ENCODE measurements at places on chromosomes 5 and 9. TPM values are rescaled to one million over a fixed set of nuclear protein-coding genes. Genes with fewer than 3 reads are reported as not detected.

SLC36A2 gene
- not detected for total RNA-seq

SPINK6 gene
- not detected for total RNA-seq

ANKRD34B gene
- 0.97 TPM for total RNA-seq

DNA sequence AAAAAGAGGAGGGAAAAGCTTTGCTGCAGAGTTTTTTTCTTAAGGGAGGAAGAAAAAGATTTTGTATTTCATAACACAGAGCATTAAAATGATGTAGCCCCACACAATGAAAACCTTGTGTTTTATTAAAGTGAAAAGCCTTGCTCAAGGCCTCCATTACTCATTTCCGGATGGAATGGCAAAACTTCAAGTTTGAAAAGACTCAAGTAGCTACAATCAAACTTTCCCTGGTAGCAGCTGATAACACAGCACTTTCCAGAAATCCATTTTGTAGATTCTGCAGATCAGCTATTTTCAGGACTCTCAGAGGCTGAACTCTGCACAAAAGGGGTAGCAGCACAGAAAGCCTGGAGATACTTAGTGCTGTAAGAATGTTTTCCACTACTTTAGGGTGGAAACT lies 374.8 kb downstream of the NFIB start:
- no peak overlapping the region for H3K4me3 ChIP-seq
- no peaks in the 10 kb centered on the region for H3K4me1 ChIP-seq
- no peaks in the 10 kb centered on the region for H3K27me3 ChIP-seq
- no peak for DNase-seq
- no peaks in the 10 kb centered on the region for H3K36me3 ChIP-seq

DNA sequence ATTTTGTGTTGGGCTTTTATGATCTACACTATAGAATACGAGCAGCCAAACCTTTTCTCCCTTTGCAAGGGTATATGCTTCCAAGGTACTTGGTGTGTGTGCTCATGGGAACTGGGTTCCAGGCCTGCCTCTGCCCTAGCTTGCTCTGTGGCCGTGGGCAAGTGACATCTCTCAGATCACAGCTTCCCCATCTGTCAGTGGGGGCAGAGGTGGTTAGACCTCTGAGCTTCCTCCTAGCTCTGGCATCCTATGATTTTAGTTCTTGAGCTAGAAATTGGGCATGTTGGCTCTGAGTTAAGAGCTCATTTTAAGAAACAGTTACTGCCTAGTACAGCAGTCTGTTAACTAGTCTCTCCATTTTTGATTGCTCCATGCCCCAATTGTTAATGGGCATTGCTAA lies 12.5 kb upstream of the CCNJL start:
- H3K4me1 ChIP-seq = no peaks in the 10 kb centered on the region
- no peak overlapping the region for H3K27ac ChIP-seq
- no peaks in the 10 kb centered on the region for H3K27me3 ChIP-seq
- DNase-seq = no peak
- H3K36me3 ChIP-seq = no peaks in the 10 kb centered on the region

DNA sequence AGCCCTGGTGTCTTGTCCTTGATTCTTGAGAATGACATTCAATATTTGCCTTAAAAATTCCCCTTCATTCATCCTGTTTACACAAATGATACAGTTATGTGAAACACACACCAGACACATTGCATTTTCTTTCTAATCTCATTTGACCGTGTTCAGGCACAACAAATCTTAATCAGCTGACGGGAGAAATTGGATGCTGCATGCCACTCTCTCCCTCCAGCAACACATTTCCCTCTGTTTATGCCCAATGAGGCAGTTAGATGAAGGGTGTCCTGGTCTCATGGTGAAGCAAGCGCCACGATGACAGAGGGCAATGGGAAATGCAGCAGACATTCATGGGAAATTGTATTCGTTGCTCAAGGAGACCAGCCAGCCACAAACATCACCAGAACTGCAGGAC lies 3.2 kb upstream of the FGF1 start:
- H3K27ac ChIP-seq = no peak overlapping the region
- H3K4me3 ChIP-seq = no peak overlapping the region
- H3K27me3 ChIP-seq = no peaks in the 10 kb centered on the region
- no peaks in the 10 kb centered on the region for H3K36me3 ChIP-seq
- no peak for DNase-seq

GRCh38 chr5:128254789-128255188 lies 171.2 kb downstream of the SLC12A2 start:
- no peaks in the 10 kb centered on the region for H3K36me3 ChIP-seq
- H3K27me3 ChIP-seq = no peaks in the 10 kb centered on the region
- H3K4me3 ChIP-seq = no peak overlapping the region
- no peak overlapping the region for H3K27ac ChIP-seq

DNA sequence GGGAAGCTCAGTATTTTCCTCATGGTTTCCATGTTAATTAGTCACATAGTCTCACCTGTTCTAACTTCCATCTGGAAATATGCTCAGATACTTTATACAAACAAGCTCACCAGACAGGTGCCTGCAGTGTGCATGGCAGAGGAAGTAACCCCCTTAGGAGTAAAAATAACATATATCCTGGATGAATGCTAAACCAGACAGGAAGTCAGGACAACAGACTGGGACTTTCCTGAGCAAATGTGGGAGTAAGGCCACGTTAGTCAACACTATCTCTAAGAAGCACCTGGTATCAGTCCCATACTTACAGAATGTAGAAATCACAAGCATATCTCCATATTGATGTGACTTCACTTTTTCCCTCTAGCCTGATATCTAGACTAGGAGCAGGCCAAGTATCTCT lies 128.4 kb downstream of the SEC61B start:
- DNase-seq = no peak
- H3K36me3 ChIP-seq = no peaks in the 10 kb centered on the region
- no peaks in the 10 kb centered on the region for H3K27me3 ChIP-seq
- no peak overlapping the region for H3K4me3 ChIP-seq

DNA sequence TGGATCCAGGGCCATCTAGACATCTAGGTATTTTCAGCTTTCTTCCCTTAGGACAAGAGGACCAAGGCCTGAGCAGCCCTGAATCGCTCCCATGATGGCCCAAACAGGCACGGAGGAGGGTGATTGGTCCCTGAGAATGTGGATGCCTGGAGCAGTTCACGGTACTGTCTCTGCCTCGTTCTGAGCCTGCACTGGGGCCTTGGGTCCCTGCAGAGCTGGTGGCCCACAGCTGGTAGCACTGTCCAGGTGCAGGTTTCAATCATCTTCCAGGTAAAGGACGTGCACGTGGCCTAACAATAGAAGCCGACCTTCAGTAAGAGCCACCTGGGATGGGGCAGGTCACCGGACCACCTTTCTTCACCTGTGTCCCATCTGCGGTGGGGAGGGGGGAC lies 19.4 kb upstream of the FCN1 start:
- H3K27ac ChIP-seq = no peak overlapping the region
- H3K27me3 ChIP-seq = peaks cover 25% of the 10 kb centered on the region
- H3K4me1 ChIP-seq = peaks cover 23% of the 10 kb centered on the region
- DNase-seq = peak; percentile 64
- H3K4me3 ChIP-seq = no peak overlapping the region
- H3K36me3 ChIP-seq = no peaks in the 10 kb centered on the region

DNA sequence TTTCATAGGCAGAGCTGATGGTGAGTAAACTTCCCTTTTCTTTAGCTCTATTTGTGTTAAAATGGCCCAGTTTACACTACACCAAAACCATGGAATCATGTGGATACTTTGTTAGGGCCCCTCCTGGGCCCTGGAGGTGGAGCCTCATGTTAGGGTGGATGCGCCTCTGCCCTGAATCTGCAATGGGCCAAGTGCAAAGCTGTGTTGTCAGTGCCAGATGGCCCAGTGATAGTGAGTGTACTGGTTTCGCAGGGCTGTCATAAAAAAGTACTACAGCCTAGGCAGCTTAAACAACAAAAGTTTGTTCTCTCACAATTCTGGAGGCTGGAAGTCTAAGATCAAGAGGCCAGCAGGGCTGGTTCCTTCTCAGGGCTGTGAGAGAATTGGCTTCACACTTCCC lies 64.8 kb downstream of the HSPA4 start:
- H3K4me3 ChIP-seq = no peak overlapping the region
- no peak overlapping the region for H3K27ac ChIP-seq
- no peak for DNase-seq
- no peaks in the 10 kb centered on the region for H3K36me3 ChIP-seq
- no peaks in the 10 kb centered on the region for H3K4me1 ChIP-seq

- DNase-seq = no peak
- no peaks in the 10 kb centered on the region for H3K4me1 ChIP-seq
- H3K27ac ChIP-seq = no peak overlapping the region
- no peaks in the 10 kb centered on the region for H3K27me3 ChIP-seq
- H3K4me3 ChIP-seq = no peak overlapping the region
- H3K36me3 ChIP-seq = no peaks in the 10 kb centered on the region
Measured at GRCh38 chr9:68416936-68417564, 60.6 kb downstream of the PGM5 start.
